ENCODE measurements at places on chromosomes 1 and 21.

GRCh38 chr1:213327017-213327667, 276.1 kb downstream of the RPS6KC1 start:
- DNase-seq, result no peak

GRCh38 chr21:14773777-14774345, 227.7 kb upstream of the SAMSN1 start:
- DNase-seq, result peak; percentile 54

DNA sequence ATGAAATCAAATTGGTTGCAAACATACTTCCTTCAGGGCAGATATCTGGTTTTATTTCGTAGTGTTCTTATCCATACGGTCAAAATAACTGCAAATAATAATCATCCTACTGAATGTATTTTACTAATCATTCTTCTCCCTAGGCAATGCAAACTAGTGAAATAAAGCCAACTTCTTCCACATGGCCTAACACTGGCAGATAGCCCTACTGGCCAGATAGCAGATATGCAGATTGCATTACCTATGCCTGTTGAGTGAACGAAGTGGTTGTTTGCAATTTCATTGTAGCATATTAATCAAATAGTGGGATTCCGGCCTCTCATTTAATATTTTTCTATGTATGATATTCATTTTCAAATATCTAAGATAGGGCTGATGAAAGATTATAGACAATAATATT, 116.2 kb downstream of the CENPF start:
- no peak for DNase-seq

DNA sequence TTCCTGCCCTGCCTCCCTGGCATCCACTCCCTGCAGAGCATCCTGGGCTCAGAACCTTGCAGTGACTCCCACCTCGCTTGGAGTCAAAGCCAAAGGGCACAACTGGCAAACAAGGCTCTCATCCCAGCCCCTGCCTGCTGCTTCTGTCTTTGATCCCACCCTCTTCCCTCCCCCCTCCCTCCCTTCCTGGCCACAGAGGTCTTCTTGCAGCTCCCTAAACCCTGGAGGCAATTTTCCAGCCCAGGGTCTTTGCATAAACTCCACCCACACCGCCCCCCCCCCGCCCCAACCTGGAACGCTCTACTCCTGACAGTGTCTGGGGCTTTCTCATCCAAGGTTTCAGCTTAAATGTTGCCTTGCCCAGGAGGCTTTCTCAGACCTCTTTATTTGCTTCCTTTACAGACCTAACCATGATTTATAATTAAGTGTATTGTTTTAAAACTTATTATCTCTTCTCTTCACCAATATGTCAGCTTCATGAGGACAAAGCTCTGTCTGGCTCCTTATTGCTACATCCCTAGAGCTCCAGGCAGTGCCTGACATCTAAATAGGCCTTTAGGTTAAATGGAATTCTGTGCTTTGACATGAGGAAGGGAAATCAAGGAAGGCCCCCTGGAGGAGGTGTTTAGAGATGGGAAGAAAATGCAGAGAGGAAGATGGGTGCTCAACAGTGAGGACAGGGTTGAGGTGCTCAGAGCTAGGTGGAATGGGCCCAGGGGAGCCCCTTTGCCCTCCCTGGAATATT, 37.7 kb upstream of the PADI1 start:
- no peak for DNase-seq

GRCh38 chr1:25022361-25023189, 92.5 kb upstream of the RUNX3 start:
- DNase-seq, result peak; percentile 89

DNA sequence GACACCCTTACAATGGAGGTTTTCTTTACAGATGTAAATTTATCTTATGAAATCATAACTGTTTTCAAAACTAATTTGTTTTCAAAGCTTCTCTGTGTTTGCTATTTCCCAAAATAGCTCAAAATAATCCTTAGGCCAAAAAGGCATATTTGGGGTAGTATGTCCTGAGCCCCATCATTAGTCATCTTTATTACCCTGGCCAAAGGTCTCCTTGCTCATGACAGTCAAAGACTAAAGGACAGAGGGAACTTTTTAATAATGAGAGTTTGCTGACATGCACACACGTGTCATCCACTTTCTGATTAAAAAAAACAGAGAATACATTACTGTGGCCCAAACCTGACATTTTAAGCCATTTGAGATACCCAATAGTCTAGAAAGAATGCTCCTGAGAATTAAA, 221.9 kb upstream of the DUSP10 start:
- DNase-seq, result no peak

GRCh38 chr21:41877901-41878830, 978 bp downstream of the PRDM15 start:
- DNase-seq, result peak; percentile 40

DNA sequence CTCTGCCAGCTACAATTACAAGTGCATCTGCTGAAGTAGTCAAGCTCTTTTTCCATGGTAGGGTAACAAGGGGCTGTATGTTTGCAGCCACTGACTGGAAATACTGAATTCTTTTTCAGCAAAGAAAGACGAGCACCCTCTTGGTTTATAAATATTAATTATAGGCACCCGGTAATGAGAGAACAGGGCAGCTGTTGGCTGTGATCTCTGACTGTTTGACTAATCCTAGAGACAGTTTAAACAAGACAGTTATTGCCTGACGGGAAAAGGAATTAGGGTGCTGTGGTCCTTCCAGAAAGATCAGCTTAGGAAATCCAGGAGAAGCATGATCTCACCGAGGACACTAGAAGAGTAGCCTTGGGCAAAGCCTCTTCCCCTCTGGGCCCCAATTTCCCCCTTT, 183.7 kb upstream of the ZC3H12A start:
- no peak for DNase-seq

DNA sequence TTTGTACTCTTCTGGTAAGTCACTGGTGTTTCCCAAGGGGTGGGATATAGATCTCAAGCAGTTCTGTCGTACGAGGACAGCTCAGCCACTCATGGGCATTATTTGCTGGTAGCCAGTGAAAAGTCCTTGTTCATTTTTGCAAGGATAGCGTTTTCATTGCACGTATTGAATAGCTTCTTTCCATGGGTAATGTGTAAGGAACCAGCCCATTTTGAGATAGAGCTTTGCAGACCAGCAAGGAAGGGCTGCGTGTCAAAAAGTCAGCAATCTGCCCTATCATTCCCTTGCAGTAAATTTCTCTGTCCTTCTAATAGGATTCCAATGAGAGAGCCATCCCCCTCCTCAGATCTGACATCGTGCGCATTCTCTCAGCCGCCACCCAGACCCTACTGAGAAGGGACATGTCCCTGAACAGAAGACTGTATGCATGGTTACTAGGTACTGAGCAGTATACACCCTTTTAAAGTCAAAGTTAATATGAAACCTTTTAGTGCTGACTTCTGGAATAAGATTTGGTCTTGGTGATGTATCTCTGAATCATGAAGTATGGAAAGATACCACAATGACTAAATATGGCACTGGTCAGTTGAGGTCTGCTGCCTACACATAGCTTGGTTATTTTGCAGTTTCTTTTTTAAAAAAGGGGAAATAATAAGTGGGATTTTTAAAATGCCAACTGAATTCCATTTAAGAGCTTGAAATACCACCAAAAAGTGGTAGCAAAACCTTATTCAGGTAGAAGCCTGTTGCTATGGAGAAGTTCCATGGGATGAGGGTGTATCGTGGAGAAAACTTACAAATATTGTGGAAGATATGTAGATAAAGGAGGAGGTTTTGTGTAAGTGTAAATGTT, 55.3 kb downstream of the DOP1B start:
- DNase-seq, result no peak

- DNase-seq, result no peak
These were observed 79.5 kb downstream of the NUF2 start for GRCh38 chr1:163401211-163401610.

DNA sequence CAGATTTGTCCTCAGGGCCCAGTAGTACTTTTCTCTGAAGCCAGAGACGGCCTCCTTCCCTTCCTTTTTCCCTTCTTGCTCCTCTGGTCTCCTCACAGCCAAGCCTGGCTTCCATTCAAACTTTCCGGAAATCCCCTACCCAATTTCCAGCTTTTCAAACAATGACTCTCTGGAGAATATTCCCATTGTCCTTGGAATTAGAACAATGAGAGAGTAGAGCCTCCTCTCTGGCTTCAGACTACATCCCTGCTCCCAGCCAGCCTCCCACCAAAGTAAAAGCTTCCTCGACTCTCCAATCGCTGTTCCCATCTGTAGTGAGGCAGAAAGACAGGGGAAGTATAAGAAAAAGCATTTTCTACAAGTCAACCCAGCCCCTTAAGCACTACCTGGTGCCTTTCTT, 77.7 kb upstream of the SOX13 start:
- no peak for DNase-seq

- no peak for DNase-seq
These were observed 758.1 kb upstream of the TPTE start for GRCh38 chr21:9763306-9763705.

GRCh38 chr1:98874828-98875227, 129.8 kb downstream of the PLPPR5 start:
- no peak for DNase-seq

- no peak for DNase-seq
These were observed 126.4 kb upstream of the GADD45A start for GRCh38 chr1:67558449-67559193.

DNA sequence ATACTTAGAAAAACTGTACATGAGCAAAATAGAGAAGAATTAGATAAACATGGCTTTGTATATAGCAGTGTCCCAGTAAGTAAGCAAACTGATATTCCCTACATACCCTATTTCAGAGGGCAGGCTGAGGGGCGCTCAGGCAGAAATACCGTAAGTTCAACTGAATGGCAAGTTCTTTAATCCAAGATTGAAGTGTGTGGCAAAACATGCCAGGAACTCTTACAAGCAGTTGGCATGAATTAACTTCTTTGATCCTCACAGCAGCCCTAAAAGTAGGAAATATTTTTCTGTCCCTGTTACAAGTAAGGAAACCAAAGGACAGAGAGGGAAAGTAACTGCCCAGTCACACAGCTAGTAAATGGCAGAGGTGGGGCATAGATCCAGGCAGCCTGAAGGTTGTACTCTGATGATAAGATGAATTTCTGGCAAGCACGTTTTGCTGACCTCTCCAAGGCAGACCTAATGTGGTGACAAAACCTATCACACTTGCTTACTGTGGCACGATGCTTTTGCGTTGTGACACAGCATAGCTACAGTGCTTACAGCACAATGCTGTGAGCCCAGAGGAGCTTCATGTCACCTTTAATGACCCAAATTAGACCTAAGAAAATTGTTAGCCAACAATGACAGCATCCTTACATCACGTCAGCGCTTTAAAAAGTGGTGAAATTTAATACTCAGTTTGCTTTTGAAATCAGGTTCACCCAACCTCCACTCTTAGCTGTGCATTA, 35.0 kb upstream of the THEM4 start:
- DNase-seq, result no peak

- no peak for DNase-seq
These were observed 26.5 kb downstream of the ZNF362 start for GRCh38 chr1:33282791-33283190.

DNA sequence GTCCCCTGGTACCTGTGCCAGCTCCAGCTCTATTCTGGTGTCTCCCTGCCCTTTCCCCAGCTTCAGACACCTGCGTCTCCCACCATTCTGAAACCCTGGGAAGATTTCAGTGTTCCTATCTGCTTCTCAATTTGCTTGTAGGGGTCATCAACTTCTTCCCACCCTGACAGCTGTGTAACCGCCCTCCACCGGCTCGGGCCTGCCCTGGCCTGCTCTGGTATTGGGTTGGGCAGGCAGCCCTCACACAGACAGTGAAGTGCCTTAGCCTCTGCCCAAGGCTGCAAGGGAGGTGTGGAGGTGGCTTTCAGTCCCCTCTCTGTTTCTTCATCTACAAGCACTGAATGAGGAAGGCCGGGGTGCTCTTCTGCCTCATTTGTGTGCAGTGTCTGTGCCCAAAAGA, 97.2 kb downstream of the LAMC2 start:
- DNase-seq, result no peak

Data from stimulated activated CD4-positive, alpha-beta T cell treated with anti-CD3 and anti-CD28 coated beads, Interleukin-4, amount 100 ng/mL, for 1 hour (primary cell).